ENCODE measurements at places on chromosomes 7 and 10.

DNA sequence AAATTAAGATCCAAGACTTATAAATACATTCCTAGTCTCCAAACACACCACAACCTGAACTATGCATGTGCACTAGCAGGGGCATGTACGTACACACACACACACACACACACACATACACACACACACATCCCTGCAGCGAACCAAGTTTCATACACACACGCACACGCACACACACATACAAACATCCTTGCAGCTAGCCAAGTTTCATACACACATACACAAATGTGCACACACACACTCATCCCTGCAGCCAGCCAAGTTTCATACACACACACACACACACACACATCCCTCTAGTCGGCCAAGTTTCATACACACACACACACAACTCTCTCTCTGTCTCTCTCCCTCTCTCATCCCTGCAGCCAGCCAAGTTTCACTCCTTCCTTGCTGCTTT lies 82.7 kb upstream of the WIPF3 start:
- H3K4me1 ChIP-seq = no peaks in the 10 kb centered on the region
- DNase-seq = no peak
- H3K27ac ChIP-seq = no peak overlapping the region
- H3K27me3 ChIP-seq = peaks cover 2% of the 10 kb centered on the region
- H3K36me3 ChIP-seq = no peaks in the 10 kb centered on the region

GRCh38 chr10:110511734-110512449 lies 14.2 kb downstream of the DUSP5 start:
- no peaks in the 10 kb centered on the region for H3K27me3 ChIP-seq
- H3K36me3 ChIP-seq = peaks cover 85% of the 10 kb centered on the region
- peaks cover 73% of the 10 kb centered on the region for H3K4me1 ChIP-seq

DNA sequence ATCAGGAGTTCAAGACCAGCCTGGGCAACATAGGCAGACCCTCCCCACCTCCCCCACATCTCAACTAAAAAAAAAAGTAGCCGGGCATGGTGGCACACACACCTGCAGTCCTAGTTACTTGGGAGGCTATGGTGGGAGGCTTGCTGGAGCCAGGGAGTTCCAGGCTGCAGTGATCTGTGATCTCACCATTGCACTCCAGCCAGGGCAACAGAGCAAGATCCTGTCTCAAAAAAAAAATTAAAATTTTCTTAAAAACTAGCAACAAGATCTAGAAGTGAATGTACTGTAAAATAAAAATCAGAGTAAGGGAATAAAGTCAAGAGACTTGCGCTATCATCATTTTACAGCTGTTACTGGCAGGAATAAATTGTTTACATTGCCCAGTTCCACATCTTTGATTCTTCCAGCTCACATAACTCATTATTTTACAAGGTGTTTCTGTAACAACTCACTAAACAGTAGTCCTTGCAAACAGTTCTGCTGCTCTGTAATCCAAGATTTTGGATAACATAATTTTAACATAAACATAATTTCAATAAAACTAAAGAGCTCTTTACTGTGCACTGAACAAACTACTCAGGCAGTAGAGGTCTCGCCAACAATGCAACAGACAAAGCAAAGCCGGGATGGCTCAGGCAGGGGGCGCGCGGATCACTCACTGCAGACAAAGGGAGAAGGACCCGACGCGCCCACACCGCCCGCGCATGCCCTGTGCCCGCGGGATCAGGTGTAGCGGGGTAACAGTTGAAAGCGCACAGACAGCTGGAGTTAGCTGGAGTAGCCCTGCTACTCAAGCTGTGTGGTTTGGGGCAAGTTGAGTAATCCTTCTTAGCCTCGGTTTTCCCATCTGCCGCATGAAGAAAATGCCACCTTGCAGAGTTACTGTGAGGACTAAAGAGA lies 73.3 kb upstream of the NFE2L3 start:
- peaks cover 9% of the 10 kb centered on the region for H3K4me1 ChIP-seq
- peak; percentile 66 for DNase-seq
- no peak overlapping the region for H3K27ac ChIP-seq
- no peak overlapping the region for H3K4me3 ChIP-seq
- peaks cover 76% of the 10 kb centered on the region for H3K27me3 ChIP-seq

DNA sequence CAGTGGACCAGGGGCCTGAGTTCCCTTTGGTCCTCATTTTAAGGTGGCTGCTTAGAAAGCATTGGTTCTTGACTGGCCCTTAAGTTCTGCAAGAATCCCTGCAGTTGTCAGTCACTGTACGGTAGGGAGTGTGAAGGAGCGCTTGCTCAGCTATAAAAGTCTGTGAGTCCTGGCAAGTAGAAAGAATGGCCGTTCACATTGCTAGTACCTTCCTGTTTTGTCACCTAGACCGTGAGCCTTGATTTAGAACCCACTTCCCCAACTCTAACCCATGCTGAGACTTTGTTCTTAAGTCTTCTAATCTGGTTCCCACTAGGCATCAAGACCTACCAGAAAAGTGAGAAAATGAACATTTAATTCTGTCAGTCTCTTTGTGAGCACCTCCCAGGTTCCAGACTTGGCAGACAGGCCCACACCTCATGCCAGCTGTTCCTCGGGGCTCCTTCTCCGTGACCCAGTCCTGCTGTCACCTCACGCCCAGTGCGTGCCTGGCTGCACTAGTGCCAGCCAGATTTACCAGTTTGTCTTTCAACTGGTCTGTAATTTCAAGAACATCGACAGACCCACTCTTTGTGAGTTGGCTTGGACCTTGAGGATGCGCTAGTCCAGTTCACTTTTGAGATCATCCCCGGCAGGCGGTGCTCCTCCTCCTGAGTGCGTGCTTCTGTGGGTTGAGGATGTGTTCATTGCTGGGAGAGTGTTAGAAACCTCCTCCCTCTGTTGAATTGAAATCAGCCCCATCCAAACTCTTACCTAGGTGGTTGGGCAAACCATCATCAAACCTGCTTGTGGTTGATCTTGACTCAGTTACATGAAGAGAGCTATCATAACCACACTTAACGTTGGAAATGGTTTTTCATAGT lies 78.5 kb downstream of the SHH start:
- H3K36me3 ChIP-seq = peaks cover 38% of the 10 kb centered on the region
- peaks cover 54% of the 10 kb centered on the region for H3K4me1 ChIP-seq
- H3K4me3 ChIP-seq = no peak overlapping the region
- DNase-seq = no peak

GRCh38 chr10:35212856-35213255 lies 86.2 kb downstream of the CREM start:
- H3K4me3 ChIP-seq = no peak overlapping the region
- H3K27ac ChIP-seq = no peak overlapping the region
- no peaks in the 10 kb centered on the region for H3K27me3 ChIP-seq
- DNase-seq = no peak
- H3K36me3 ChIP-seq = peaks cover 43% of the 10 kb centered on the region
- H3K4me1 ChIP-seq = peaks cover 68% of the 10 kb centered on the region

DNA sequence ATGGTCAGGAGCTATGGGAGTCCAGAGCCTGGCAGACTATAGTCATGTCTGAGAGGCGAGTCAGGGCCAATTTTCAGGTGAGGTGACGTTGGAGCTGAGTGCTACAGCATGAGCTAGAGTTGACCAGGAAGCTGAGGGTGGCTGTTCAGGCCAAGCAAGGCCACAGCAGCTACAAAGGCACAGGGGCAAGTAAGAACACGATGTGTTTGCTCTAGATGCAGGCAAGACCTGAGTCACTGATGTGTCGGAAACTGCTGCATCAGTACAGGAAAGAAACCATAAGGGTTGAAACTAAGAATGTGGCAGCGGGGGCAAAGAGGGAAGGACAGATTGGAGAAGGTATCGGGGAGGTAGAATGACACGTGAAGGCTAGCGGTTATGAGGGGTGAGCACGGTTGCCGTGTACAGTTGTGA lies 11.8 kb upstream of the RRP12 start:
- H3K4me3 ChIP-seq = peak overlapping the region; percentile 47
- H3K27me3 ChIP-seq = no peaks in the 10 kb centered on the region
- peaks cover 55% of the 10 kb centered on the region for H3K4me1 ChIP-seq

DNA sequence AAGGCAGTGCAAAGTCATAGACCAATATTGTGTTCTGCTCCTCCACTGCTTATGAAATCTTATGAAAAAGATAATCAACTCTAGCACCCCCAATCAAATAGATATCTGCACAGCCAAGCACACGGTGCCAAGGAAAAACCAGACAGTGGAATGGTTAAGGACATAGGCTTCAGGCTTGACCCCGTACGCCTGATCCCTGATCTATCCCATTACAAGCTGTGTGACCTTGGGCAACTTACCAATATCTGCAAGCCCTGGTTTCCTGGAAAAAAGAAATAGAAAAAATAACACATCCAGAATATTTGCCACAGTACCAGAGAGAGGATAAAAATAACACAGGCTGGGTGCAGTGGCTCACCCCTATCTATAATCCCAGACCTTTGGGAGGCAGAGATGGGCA lies 56.9 kb downstream of the GRB10 start:
- no peak for DNase-seq
- no peaks in the 10 kb centered on the region for H3K27me3 ChIP-seq
- no peaks in the 10 kb centered on the region for H3K36me3 ChIP-seq

DNA sequence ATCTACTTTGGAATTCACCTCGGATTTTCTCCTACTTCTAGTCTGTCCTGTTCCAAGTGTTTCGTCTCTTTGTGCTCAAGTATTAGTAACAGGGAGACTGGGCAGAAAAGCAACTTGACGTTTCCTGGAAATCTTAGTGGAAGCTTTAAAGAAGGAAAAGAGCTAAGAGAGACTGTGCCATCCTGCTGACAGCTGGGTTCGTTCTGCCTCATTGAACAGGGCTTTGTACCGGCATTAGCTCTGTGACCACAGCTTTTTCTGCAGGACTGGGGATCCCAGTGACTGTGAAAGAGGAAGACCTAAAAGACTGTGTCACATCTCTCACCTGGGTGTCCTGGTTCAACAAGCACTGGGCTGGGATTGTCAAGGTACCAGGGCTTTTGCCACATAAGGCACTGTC lies 70.8 kb upstream of the CDCA7L start:
- H3K4me3 ChIP-seq = no peak overlapping the region
- no peak overlapping the region for H3K27ac ChIP-seq
- no peaks in the 10 kb centered on the region for H3K36me3 ChIP-seq
- no peak for DNase-seq

- H3K27ac ChIP-seq = no peak overlapping the region
- no peak overlapping the region for H3K4me3 ChIP-seq
- no peaks in the 10 kb centered on the region for H3K4me1 ChIP-seq
- DNase-seq = no peak
- H3K27me3 ChIP-seq = peaks cover 11% of the 10 kb centered on the region
- H3K36me3 ChIP-seq = no peaks in the 10 kb centered on the region
These were observed 170.2 kb upstream of the PITRM1 start for GRCh38 chr10:3342771-3343170.

- H3K27ac ChIP-seq = peak within 1 kb of the TSS; percentile 95
- H3K4me3 ChIP-seq = peak within 1 kb of the TSS; percentile 89
- H3K4me1 ChIP-seq = peaks cover 30% of the 10 kb centered on the region
- no peaks in the 10 kb centered on the region for H3K27me3 ChIP-seq
- peaks cover 8% of the 10 kb centered on the region for H3K36me3 ChIP-seq
- peak; percentile 94 for DNase-seq
These were observed at the start of gene ZNF248 for GRCh38 chr10:37857287-37858211. Gene ZNF248, minus strand, starts transcription at chr10:37857610. Its CDS starts 1,300 bp downstream, at chr10:37856310.

- H3K27ac ChIP-seq = no peak overlapping the region
- no peaks in the 10 kb centered on the region for H3K36me3 ChIP-seq
- no peak for DNase-seq
- peaks cover 13% of the 10 kb centered on the region for H3K27me3 ChIP-seq
- peaks cover 24% of the 10 kb centered on the region for H3K4me1 ChIP-seq
- no peak overlapping the region for H3K4me3 ChIP-seq
These were observed 73.9 kb downstream of the SH3PXD2A start for GRCh38 chr10:103781329-103782061.

- peaks cover 6% of the 10 kb centered on the region for H3K27me3 ChIP-seq
- H3K27ac ChIP-seq = no peak overlapping the region
- H3K4me3 ChIP-seq = no peak overlapping the region
- no peaks in the 10 kb centered on the region for H3K36me3 ChIP-seq
- DNase-seq = no peak
These were observed 12.8 kb upstream of the HERC4 start for GRCh38 chr10:68087685-68088401.

GRCh38 chr10:36057180-36057579 lies 415.1 kb upstream of the FZD8 start:
- no peaks in the 10 kb centered on the region for H3K36me3 ChIP-seq
- no peaks in the 10 kb centered on the region for H3K4me1 ChIP-seq
- no peak overlapping the region for H3K4me3 ChIP-seq

DNA sequence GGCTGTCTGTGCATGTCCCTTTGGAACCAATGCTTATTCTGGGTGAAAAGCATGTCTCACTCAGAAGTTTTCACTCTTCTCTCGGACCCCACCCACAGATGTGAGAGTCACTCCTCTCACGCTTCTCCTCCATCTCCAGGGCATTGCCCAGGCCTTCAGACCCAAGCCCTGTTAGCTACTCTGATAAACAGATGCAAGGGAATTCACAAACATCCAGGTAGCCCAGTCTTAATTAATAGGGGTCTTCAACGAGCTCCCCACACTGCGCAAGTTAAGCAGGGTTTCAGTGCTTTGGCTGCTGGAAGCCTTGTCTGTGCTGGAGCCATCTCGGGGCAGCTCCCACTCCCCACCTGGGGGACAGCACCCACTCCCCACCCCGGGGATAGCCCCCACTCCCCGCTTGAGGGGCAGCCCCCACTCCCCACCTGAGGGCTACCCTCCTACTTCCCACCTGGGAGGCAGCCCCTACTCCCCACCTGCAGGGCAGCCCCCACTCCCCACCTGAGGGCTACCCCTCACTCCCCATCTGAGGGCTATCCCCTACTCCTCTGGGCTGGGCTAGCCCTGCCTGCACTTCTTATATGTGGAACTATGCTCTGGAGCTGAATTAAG lies 8.7 kb downstream of the PKD1L1 start:
- peaks cover 6% of the 10 kb centered on the region for H3K4me1 ChIP-seq
- no peak overlapping the region for H3K4me3 ChIP-seq
- H3K27ac ChIP-seq = no peak overlapping the region
- DNase-seq = no peak
- H3K27me3 ChIP-seq = no peaks in the 10 kb centered on the region
- H3K36me3 ChIP-seq = no peaks in the 10 kb centered on the region

DNA sequence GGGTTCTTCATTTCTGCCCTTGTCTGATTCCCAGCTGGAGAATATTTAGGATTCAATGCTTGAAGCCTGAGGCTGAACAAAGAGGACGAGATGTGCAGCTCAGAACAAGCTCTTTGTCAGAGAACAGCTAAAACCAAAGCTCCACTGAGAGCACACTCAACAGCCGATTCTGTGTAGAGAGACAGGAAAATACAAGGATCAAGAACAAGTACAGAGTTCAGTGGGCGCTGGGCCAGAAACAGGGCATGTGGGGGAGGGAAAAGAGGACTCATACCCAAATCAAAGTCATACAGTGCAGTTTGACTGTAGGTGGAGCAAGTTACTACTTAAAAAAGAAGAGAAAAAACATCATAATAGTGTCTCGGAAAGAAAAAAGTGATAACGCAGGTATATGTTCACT lies at the start of gene AGMO:
TSS of gene AGMO (minus strand) at position 181 of the 400 bp plus-strand sequence.
- no peak for DNase-seq
- H3K36me3 ChIP-seq = no peaks in the 10 kb centered on the region
- H3K4me3 ChIP-seq = no peak within 1 kb of the TSS
- no peaks in the 10 kb centered on the region for H3K27me3 ChIP-seq

DNA sequence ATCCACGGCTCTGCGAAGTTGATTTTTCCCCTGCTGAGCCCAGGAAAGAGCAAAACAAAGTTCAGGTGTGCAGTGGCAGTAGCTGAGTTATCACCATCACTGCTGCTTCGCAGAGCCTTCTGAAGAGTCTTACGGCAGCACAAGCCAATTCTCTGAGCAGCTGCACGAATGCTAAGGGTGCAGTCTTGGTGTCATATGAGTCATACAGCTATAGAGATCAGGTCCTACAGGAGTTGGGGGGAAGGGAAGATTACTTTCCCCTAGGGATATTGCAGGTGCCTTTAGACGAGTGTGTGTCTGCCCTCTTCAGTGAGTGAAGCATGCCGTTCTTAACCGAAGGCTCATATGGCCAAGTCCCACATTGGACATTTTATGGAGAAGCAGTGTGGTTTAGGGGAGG lies 227.8 kb downstream of the CELF2 start:
- H3K4me3 ChIP-seq = no peak overlapping the region
- H3K27ac ChIP-seq = no peak overlapping the region
- no peak for DNase-seq
- peaks cover 30% of the 10 kb centered on the region for H3K36me3 ChIP-seq
- H3K4me1 ChIP-seq = peaks cover 37% of the 10 kb centered on the region
